Stimulated activated effector memory CD8-positive, alpha-beta T cell treated with anti-CD3 and anti-CD28 coated beads, Interleukin-12 subunit alpha, Interleukin-12 subunit beta, amount 100 ng/mL, for 72 hours (primary cell): ENCODE measurements at places on chromosomes 2 and 18.

GRCh38 chr2:71609958-71610357, 156.6 kb downstream of the DYSF start:
- no peak for DNase-seq

GRCh38 chr2:51222106-51222505, 190.2 kb upstream of the NRXN1 start:
- no peak for DNase-seq

DNA sequence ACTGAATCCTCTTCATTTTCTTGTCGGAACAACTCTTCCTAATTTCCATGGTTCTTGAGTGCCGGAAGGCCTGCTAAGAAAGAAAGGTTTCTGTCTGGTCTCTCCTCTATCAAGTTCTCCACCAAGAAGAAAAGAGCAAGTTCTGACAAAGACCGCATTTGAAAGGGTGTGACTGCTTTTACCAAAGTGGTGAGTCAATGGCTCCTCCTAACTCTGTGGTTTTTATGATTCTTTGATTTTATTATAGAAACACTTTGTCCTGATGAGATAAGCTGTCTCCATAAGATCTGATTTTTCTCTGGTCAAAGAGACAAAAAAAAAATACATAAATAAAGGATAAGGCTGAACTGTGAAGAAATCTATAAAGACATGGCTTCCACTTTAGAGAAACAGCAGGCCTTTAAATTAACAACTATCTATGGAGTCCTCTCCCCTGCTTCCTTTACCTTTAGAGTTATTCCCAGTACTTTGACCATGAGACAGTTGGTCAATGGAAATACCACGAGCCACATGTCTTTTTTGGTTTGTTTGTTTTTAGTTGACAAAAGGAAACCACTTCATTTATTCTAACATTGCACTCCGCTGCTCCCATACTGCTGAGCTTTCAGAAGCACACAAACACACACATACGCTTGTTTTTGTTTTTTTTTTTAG, 67.7 kb downstream of the REL start:
- no peak for DNase-seq

DNA sequence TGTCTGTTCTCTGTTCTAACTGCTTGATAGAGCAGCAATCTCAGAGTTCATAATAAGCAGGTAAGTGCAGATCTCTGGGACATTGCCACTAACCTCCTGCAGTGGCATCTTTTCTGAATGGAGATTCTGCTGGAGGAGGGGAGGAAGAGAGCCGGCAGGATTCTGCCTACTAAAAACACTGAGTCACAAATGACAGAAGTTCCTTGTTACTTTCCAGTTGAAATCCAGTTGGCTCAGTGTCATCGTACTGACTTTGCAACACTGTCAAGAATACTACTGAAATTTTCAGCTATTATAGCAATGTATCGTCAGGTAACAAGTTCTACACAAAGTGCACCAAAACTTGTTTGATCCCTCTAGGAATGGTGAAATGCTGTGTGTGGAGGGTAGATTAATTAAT, 79.6 kb upstream of the ST6GAL2 start:
- DNase-seq, result no peak

GRCh38 chr18:5874336-5874735, 21.0 kb downstream of the TMEM200C start:
- no peak for DNase-seq

- no peak for DNase-seq
These were observed 46.4 kb downstream of the ACKR3 start for GRCh38 chr2:236616031-236616430.

GRCh38 chr2:24878341-24878740, 41.7 kb downstream of the ADCY3 start:
- DNase-seq, result no peak

DNA sequence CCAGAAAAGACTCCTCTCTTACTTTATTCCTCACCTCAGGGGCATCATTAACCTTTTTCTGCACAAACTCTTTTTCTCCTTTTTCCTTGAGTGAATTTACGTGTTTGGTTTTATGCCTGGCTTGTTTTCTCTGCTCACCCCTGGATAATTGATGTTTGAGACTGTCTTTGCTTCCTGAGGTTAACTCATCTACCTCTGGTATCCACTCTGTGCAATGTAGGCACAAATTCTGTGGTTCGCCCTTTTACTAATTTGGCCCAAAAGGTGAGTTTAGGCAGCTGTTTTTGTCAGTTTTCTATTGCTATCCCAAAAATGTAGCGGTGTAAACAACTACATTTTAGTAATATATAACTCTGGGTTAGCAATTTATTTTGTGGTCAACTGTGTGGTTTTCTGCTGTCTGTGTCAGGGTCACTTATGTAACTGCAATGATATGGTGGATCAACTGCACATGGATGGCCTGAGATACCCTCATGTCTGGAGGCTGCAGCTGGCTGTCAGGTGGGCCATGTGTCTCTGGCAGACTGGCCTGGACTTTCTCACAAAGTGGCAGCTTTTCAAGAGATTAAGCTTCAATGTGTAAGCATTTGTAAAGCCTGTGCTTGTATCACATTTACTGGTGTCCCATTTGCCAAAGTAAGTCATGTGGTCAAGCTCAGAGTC, 329.7 kb downstream of the FSIP2 start:
- DNase-seq, result no peak

DNA sequence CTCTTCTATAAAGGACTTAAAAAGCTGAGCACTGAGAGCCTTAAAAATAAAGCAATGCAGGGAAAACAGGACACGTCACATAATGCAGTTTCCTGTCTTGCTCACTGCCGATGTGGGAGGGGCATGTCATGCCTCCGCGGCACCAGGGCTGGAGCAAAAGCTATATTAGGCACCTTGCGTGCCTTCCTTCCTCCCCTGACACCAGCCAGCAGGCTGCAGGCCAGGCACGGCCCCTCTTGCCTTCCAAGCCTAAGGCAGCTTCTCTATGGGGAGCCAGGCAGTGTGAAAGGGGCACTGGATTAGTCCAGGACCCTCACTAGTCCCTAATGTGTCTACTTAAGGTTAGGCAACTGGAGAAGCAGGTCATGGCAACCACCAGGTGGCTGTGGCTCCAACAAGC, 26.3 kb downstream of the MRPL35 start:
- DNase-seq, result no peak

DNA sequence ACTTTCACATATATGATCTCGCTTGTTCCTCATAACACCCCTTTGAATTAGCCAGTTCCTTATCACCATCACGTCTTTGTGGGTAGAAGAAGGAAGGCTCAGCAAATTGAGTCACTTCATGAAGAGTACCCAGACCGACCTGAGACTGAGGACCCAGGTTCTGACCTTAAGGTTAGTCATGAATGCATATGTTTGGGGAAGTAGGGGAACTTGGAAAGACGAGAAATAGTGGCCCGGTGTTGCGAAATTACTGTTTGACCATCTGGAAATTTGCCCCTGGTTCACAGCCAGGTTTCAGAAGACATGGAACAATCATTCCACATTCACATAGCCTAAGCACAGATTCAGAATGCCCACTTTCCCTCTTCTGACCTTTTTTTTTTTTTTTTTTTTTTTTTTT, 59.8 kb downstream of the MEIS1 start:
- DNase-seq, result no peak

GRCh38 chr2:181570833-181571661, 85.9 kb downstream of the CERKL start:
- DNase-seq, result no peak

DNA sequence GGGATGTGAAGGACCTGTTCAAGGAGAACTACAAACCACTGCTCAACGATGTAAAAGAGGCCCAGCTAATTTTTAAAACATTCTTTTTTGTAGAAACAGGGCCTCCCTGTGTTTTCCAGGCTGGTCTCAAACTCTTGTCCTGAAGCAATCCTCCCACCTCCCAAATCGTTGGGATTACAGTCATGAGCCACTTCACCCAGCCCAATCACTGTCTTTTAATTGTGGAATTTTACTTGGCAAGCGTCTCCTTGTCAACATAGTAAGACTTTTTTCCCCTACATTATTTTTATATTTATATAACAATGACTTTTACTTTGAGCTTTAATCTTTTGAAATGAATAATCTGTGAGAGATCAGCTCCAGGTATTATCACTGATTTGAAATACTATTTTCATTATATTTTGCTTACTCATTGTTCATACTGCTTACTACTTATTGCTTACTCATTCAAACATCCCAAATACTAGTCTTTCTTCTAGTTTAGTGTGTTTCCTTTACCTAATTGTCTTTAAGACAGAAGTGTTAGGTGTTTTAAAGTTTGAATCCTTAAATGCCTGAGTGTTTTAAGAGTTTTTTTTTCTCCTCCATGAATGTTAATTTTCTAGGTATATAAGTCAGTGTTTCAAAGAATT, 48.9 kb downstream of the PTPN4 start:
- no peak for DNase-seq

- no peak for DNase-seq
These were observed 392.1 kb upstream of the HS6ST1 start for GRCh38 chr2:128710729-128711128.

DNA sequence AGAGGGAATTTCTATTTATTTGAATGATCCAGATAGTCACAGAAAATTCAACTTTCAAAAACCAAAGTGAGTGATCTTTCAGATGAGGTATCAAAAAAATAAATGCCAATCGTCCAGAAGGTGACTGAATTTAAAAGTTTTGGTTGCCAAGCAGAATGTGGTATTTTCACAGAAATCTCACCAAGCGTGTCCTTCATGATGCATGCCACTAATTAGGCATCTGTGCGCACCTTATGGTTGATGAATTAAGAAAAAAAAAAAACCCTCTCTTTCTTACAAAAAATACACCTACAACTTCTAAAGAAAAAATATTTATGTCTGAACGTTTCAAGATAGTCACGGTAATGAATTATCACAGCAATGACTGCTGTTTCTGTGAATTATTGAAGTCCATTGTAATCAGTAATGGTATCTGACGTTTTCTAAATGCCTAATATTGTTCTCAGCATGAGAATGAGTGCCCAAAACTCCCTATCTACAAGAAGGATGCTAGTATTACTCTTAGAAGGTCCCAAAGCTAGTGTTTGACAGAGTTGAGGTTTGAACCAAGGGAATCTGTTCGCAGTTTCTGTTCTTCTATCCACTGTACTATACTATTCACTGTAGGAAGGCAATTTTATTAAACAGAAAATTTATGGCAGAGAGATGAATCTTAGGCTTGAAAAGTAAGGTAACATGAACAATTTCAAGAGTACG, 219.6 kb upstream of the NETO1 start:
- DNase-seq, result no peak

GRCh38 chr2:99743146-99743545, 253.3 kb upstream of the REV1 start:
- DNase-seq, result no peak

GRCh38 chr18:63241317-63241712, 78.3 kb downstream of the BCL2 start:
- no peak for DNase-seq

DNA sequence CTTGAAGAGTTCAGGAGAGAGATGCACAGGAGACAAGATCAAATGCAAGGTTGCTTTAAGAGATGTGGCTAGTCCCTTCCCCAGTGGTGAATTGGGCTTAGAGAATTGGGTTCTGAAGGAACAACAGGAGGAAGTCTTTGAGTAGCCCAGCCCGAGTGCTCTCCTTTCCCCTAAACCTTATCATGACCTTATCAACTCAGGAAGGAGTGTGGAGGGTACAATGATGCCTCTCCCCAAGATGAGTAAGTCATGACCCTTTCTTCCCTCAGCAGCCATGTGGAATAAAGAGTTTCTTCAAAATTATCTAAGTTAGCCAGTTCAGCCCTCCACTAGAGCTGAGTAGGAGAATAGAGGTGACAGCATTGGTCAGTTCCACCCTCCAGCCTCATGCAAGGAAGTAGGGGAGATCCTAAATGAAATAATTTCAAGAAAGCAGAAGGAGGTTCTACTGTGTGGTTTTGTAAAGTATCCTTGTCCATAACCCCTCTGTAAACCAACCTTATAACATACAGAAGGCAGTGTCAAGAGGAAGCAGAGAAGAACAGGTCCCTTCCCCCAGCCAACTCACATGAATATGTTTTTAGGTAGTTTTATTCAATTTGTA, 88.4 kb downstream of the ARHGAP15 start:
- DNase-seq, result no peak

DNA sequence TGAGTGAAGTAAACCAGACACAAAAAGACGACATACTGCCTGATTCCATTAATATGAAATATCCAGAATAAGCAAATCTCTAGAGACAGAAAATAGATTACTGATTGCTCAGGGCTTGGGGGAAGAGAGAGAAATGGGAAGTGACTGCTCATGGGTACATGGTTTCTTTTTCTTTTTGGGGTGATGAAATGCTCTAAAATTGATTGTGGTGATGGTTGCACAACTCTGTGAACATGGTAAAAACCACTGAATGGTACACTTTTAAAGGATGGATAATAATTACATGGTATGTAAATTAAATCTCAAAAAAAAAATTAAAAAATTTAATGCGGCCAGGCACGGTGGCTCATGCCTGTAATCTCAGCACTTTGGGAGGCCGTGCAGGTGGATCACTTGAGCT, 39.3 kb downstream of the RPL31 start:
- no peak for DNase-seq

GRCh38 chr2:24272161-24272802, 88.1 kb downstream of the ITSN2 start:
- no peak for DNase-seq

GRCh38 chr18:44682201-44682870, 1.6 kb downstream of the SETBP1 start:
- DNase-seq, result no peak

GRCh38 chr2:201377218-201377617, 20.1 kb upstream of the FLACC1 start:
- no peak for DNase-seq

DNA sequence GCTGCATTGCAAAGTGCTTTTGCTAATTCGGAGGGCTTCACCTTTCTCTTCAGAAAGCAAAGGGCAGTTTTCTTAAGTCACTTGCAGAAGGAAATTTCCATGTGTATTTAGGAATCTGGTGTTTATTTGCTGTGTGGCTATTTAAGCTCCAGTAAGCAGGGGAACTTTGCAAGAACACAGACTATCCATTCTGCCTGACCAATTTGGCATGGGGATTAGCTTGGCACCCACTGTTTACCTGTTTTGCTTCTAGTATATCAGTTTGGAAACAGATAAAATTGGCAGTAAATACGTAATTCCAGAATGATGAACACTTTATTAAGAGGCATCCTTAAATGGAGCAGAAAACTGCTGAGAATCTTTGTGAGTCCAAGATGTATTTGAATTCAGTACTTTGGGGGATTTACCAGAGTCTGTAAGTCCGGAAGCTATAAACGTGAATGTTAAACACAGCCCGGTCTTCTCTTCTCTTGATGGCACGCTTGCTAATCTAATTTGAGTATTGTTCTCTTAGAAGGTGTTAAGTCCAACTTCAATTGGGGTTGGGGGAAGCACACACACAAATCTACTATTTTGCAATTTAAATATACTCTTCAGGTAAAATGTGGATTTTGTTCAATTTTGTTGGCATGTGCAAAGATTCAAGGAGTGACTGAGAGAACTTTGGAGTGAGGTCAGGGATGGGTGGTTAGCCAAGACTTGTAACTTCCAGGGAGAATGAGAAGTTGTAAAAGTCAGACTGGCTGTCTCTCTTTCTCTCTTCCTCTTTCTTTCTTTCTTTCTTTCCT, 650 bp downstream of the ACKR3 start:
- DNase-seq, result no peak

DNA sequence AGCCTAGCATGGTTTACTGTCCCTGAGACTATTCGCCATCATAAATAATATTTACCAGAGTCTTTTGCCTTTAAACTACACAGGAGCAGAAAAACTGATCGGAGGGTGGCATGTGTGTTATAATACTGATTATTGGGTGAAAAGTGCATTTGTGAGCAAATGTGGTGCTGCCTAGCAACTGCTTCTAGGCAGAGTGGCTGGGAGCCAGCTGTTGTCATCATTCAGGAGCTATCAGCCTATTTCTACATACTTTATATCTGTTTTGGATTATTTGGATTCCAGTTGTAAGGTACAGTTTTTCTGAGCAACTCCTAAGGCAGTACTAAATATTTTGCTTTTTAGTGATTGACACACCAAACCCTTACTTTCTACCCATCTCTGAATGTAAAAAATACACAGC, 75.0 kb upstream of the MSTN start:
- DNase-seq, result no peak
